Osteocyte (in vitro differentiated cells): ENCODE measurements at places on chromosomes 3 and 15.

DNA sequence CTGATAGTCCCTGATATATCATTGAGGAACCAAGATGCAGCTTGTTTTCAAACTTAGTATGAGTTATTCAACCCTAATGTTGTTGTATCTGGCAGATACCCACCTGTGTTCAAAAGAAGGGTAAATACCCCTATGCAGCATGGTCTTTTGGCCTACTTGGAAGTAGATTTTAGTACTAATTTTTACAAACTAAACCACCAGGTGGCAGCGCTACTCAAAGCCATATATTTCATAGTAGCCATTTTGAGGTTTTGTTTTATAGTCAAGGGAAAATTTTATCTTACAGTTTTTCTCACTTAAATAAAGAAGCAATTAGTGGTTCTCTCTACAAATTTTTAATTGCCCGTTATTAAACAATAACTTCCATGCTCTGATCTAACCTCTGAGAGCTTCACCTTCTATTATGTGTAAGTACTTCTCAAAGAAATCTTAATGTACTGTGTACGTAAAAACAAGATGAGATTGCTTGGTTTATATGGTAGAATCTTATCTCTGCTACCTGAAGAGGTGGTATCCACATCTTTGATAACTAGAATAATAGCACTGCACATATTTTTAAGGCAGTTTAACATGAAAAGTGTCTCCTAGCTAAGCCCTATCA is 31.5 kb upstream of the MLF1 start:
- DNase-seq = no peak

- DNase-seq = no peak
These were observed 49.1 kb downstream of the FMN1 start for GRCh38 chr15:33145447-33145846.

DNA sequence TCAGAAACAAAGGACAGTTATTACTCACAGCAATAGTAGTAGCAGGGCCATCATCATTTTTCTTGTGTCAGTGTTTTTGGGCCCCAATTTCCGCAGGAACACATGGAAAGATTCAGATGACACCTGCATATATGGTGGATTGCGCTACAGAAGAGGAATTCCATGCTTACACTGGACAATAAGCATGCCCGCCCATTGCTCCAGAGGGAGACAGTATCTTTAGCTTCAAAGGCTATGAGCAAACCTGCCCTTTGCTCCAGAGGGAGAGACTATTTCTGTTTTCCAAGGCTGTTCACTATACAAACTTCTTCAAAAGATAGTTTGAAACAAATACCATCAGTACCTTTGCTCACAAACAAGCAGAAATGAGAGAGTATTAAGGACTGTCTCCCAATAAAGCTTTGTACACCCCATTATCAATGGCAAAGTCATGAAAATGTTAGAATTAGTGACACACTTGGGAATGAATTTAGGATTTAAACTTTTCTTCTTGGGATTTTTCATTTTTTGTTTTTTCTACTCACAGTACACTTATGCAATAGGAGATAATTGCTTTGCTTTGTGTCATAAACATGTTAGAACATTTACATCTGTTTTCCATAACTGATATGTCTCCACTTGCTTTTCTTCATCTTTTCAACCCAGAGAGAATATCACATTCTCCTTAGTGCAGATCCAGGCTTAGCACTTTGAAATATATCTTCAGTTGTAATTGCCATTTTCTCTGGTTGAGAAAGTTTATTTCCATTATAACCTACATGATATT is 564.5 kb upstream of the ZNF717 start:
- DNase-seq = no peak

DNA sequence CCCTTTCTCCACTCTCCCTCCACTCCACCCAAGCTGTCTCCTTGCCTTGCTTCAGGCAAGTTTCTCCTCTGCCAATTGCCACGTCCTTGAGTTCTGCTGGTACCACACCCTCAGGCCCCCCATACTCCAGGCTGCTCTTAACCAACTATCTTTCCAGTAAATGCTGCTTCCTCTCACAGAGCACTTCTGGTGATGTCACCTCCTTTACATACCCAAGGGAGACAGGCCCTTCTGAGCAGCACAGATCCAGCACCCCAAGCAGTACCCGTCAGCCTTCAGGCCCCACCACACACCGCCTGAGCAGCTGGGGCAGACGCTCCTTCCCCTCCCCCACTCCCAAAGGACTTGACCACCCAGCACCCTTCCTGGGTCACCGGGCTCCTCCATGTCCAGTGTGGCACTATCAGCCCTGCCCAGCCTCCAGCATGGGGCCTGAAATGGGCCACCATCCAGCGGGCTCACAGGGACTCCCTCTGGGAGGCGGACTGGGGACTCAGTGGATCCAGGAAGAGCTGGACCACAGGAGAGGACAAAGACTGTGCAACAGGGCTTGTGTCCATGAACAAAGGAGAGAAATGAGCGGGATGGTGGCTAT is 50.2 kb downstream of the KLF15 start:
- DNase-seq = no peak

DNA sequence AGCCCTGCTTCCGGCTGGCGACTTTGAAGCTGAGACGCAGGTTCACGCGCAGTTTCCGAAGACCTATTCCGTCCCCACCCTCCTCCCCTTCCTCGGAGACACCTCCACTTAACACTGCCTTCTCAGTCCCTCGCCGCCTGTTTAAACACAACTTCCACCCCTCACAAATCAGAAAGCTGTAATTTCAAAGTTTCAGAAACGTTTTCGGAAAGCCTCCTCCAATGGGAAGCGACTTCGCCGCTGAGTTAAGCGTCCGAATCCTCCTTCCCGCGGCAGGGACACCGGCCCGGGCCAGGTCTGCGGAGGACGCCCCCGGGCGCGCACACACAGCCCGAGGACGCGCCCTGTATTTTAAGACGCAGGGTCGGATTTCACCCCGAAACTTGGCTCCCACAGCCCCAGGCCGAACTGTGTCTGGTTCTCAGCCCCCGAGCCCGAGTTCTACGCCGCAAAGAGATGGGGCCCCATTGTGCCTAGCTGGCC is 559 bp upstream of the LRRN1 start:
- no peak for DNase-seq

DNA sequence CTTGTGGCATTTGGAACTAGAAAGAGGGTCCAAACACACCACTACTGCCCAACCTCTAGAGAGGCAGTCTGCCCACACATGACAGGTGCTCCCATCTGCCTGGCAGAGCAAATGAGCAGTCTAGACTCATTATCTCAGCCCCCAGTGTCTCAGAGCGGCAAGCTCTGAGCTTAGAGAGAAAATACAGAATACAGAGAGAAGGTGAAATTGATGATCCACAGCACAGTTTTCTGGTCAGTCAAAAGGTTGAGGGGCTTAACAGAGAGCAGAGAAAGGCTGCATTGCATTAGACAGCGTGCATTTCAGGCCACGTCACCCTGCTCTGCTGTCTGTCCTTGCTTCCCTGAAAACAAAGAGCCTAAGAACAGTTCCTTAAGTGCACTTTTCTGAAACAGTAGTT is 135.1 kb downstream of the KCNMB2 start:
- no peak for DNase-seq

DNA sequence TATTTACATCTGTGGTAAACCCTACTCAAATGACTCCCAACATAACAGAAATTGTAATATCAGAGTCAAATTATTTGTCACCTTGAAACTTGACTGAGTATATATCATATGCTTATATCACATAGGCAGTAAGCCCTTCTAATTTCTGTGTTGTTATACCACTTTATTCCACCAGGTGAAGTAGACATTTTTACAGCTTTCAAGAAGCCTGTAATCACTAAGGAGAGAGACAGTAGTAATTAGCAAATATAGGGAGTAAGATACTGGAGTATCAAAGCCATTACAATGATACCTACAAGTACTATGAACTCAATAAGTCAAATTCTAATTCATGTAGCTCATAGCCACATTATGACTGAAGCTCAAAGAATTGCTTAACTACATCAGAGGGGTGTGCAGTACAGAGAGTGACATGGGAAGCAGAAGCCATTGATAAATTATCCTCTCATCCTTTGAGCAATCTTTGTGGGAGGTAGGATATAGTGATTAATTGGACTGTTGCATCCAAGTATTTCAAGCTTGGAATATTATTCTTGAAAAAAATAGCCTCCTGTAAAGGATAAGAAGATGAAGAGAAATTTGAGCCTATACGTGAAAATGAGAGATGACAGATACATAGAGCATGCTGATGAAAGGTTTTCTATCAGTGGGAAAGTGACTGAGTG is 1005.9 kb downstream of the ZPLD1 start:
- no peak for DNase-seq

DNA sequence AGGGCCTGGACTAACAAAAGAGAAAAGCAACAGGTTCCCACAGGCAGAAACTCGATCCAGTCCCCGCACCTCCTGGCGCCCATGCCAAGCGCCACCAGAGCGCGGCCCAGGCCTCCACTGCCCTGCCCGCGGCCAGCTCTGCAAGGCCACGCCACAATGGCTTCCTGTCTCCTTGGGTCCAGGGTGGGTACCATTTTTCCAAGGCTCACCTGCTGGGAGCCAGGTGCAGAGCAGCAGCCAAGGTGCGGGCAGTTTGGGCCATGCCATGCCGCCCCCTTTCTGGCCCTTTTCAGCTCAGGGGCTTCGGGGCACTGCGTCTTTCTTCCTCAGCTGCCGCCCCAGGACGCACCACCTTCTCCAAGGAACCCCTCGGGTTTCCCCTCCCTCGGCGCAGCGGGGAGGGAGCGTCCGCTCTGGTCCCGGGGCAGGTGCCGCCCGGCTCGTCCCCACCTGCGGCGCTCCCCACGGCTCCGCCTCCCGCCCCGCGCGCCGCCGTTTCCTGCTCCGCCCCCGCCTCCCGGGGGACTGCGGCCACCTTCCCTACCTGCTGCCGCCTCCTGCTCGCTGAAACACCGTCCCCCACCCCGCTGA is at the start of gene ILDR1:
ILDR1 (minus strand) TSS at position 437 of the 591 bp plus-strand sequence; CDS start at position 267, 170 bp downstream.
- DNase-seq = no peak

DNA sequence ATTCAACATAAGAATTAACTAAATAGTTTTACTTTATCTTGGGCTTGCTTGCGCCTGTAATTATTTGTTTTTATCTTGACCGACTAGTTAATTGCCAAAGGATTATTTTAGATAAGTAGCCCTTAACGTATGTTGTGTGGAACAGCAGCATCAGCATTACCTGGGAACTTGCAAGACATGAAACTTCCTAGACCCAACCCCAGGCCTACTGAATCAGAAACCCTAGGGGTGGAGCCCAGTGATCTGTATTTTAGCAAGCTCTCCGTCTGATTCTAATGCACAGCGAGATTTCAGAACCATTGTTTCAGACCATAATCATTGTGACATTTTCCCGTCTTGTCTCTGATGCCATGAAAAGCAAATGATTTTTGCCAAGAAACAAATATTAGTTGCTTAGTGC is 31.1 kb downstream of the FILIP1L start:
- no peak for DNase-seq

DNA sequence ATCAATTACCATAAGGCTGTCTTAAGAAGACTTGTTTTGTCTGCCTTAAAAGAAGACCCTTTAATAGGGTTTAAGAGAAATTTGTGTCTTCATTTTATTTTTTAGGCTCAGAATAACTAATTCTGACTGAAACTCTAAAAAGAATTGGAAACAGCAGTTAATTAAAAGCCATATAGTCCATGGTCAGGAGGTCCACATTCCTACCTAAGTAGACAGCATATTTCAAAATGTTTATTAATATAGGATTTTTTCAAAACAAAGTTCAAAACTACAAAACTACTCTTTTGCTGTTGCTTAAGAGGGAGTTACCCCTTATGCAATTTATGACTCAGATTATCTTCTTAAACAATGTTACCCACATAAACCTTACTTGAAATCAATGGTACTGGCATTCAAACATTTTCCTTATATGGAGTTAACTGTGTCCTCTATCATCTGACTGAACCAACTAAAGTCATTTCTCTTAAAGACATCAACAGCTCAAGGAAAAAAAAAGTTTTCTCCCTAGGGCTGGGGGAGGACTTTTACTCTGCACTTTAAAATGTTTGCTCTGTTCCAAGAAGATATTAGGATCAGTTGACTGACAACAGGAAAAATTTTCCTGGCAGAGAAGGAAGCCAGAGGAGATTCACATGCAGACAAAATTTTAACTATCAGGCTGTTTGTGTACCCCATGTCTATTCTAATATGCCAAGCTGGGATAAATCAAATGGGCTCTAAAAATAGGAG is 56.8 kb upstream of the NANOGP8 start:
- DNase-seq = no peak

GRCh38 chr15:62940755-62941361 is 101.7 kb upstream of the TPM1 start:
- DNase-seq = peak; percentile 91

- no peak for DNase-seq
These were observed 63.3 kb downstream of the THBS1 start for GRCh38 chr15:39644136-39644535.

GRCh38 chr15:62833646-62834045 is 208.9 kb upstream of the TPM1 start:
- DNase-seq = no peak

DNA sequence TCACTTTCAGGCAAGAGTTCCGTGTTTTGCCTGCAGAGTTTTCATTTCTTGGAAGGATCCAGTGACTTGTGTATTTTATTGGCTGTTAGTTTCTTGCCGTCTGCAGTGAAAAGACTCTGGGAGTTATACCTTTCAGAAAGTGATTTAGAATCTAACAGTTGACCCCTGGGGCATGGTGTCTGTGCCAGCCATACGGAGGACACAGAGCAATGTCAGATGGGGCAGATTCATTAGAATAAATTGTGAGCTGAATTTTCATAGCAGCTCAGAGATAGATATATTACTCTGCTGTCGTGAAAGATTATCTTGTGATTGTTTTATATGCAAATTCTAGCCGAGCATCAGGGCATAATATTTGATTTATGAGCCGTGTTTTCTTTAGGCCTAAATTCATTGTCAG is 131.6 kb downstream of the SV2B start:
- no peak for DNase-seq

DNA sequence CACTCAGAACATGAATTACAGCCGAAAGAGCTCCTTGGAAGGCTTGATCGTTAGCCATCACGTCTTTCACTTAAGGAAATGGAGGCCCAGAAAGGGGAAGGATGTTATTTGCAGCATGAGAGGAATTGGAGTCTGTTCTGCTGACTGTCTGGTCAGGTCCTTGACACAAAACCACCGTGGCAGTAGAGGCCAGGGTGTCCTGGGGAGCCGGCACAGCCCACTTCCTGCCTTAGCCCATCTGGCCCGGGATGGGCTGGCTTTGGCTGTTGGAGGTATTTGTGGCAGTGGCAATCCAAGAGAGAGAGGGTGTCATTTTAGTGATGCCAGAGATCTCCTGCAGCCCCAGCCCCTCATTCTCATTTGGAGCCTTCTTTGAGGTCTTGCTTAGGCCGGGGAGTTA is 37.4 kb downstream of the ST6GAL1 start:
- no peak for DNase-seq

GRCh38 chr15:89898614-89899294 is 5.0 kb upstream of the AP3S2 start:
- DNase-seq = peak; percentile 72

- no peak for DNase-seq
These were observed 139.8 kb downstream of the BBX start for GRCh38 chr3:107662586-107662985.

DNA sequence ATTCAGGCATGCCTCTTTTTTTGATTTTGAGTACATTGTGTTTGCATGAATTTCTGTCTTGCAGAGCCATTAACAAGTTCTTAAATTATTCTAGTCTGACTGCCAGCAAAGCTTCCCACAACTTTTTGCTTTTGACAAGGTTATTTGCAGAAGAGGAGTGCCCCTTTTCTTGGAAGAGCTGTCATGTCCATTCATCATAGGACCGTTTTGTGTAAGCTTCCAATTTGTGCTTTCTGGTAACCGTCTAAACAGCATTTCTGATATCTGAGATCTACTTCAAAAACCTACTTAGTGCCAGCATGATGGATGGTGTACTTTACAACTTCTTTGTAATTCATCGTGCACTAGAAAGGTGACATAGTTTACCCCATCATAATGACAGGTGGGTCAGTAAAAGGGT is 379.7 kb downstream of the NAALADL2 start:
- no peak for DNase-seq
